NCI-H187 (cell line): ENCODE measurements at places on chromosomes 13 and 19.

- no peak for DNase-seq
Measured at GRCh38 chr13:30535046-30535445, 69.3 kb upstream of the HMGB1 start.

DNA sequence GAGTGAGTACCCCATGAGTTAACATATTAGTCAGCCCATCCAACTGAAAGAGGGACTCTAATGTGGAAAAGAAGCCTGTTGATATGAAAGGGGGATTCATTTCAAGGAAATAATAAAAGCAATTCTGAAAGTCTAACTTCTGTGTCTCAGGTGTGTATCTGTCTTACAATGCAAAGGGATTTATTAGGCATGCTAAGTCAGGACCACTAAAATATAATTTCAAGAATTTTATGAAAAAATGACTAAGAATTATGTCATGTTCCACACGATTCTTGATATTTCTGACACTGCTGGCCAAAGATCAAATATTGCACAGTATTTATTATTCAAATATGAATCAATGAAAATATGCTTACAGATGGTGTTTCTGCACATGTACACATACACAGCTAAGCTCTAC lies 130.8 kb downstream of the KLF12 start:
- no peak for DNase-seq

- DNase-seq = no peak
Measured at GRCh38 chr13:36067746-36068381, 63.3 kb downstream of the DCLK1 start.

DNA sequence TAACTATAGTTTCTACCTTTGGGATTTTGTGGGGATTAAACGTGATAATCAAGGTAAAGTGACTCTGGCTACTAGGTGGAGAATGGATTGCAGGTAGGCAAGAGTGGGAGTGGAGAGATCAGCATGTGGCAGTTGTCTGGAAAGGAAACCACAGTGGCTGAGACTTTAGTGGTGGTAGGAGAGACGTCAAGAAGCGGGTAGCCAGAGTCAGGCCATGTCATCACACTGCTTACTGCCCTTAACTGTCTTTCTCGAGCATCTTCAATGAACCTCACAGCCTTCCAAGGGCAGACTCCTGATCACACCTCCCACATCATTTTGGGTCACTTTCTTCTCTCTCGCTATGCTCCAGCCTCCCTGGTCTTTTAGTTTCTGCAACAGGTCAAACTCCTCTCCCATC lies 28.6 kb upstream of the MBNL2 start:
- DNase-seq = no peak

DNA sequence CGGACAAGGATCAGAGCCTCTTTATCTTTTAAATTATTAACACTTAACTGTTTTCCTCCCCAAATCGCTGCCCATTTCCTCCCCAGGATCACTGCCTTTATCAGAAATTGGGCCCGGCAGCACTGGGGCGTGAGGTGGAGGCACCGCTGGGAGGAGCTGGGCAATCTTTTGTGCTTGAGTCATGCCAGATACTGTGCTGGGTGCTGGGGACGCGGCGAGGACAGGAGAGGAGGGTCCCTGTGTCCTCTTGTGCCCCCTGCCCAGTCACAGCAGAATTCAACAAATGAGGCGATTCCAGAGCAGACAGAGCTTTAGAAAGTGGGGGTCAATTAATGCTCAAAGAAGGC lies 347.8 kb downstream of the ZNF536 start:
- DNase-seq = no peak

DNA sequence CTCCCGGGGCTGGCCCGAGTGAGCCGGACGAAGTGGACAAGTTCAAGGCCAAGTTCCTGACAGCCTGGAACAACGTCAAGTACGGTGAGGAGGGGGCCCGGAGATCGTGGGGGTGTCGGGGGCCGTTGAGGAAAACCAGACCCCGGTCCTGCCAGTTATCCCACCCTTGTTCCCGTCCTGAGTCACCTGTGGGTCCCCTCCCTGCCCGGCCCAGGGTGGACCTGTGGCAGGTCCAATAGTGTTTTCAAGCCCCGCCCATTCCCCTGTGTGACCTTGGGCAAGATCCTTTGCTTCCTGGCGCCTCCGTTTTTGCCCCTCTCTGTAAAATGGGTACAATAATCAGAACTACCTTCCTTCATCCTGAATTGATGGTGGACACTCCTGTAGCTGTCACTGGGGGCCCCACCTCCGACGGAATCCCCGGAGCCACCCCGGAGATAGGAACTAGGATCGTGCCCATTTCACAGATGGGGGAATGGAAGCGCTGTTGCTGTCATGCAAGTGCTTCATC lies 593 bp downstream of the ATG4D start:
- no peak for DNase-seq

- no peak for DNase-seq
Measured at GRCh38 chr13:106919133-106919532, 351.2 kb upstream of the ARGLU1 start.

DNA sequence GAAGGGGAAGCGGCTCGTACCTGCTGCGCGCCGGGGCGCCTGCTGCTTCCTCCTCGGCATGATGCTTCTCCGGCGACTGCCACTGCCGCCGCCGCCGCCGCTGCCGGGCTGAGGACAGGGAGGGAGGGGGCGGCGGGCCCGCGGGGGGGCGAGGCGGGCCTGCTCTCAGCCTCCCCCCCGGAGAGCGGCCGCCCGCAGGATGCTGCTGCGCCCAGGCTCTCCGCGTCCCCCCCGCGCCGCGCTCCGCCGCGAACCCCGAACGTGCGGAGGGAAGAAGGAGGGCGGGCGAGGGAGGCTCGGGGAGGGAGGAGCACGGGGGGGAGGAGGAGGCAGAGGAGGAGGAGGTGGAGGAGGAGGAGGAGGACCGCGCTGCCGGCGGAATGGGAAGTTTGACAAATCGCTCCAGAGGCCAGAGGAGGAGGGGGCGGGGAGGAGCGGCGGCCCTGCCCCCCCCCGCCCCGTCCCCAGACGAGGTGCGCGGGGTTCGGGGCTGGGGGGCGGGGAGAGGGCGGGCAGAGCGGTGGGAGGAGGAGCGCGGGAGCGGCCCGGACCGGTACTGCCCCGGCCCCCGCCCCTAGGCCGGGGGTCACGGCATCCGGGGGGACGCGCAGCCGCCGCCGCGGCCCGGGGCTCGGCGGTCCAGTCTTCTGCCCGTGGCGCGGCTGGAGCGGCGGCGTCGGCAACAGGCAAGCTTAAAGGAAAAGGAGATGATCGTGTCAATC lies at the start of gene TSHZ3:
TSHZ3 (minus strand) TSS at position 277 of the 722 bp plus-strand sequence; CDS start at position 60, 217 bp downstream.
- DNase-seq = no peak

DNA sequence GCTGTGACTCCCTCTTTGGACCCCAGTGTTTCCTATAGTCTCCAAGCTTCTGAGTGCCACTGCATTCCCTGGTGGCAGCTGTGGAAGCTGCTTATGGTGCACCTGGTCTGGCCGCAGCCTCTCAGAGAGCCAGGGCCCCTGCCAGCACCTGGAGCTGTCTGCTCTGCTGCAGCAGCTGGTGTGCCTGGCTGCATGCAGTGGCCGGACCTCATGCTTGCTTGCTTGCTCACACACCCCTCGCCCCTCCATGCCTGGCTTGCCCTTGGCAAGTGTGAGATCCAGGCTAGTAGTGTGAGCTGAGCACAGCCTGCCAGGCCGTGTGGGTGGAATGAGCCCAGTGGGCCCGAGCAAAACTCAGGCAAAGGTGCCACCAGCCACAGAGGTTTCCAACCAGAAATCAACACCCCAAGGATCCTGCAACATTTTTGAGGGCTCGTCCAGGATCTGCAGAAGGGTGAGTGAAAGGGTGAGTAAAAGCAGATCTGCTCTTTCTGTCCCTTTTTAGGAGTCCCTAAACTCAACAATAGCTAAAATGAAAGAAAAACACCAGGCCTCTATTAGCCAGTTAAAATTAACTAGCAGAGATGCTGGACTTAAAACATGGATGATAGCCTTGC lies 7.6 kb upstream of the MLLT1 start:
- no peak for DNase-seq

GRCh38 chr19:24002256-24002945 lies 84.6 kb upstream of the ZNF254 start:
- DNase-seq = no peak

DNA sequence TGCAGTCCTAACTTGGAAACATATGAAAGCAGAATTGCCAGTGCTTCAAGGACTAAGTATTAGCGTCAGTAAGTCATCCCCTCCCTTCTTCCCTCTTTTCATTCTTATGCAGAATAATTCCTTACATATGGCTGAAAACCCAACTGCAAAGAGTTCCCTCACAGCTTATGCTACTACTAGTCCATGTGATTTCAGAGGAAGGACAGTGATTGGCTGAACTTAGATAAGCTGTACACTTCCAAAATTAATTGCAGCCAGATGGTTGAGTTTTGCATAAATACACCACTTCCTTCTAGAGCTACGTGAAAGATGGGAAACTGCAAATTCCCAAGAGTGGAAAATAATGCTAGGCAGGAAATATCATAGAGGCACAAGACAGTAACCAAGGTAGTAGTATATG lies 730.4 kb downstream of the OLFM4 start:
- DNase-seq = no peak

DNA sequence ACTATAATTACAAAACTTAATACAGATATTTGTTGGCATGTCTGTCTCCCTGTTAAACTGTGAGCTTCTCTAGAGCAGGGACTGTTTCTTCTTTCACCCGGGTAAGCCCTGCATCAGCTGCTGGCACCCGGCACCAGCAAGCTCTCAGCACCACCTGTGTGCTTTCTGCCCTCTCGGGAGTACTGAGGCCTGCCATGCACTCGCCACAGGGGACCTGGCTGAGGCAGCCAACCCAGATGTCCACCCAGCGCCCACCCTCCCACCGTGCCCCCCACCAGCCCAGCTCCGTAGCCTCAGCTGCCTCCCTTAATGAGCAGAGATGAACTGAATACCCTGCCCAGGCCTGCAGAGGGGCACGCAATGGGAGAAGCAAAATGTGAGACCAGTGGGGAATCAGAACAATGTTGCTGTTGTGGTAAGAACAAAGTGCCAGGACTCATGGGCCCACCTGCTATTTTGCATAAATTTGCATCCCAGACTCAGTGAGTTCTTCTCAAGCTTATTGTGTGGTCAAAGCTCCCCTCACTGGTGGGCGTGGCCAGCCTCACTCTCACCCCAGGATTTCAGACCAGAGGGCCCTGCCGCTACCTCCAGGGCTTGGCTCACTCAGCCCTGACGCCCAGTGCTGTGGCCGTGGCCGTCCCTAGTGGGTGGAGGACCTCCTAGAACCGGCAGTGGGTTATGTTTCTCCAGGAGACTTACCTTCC lies 14.6 kb upstream of the SERPINE3 start:
- no peak for DNase-seq

DNA sequence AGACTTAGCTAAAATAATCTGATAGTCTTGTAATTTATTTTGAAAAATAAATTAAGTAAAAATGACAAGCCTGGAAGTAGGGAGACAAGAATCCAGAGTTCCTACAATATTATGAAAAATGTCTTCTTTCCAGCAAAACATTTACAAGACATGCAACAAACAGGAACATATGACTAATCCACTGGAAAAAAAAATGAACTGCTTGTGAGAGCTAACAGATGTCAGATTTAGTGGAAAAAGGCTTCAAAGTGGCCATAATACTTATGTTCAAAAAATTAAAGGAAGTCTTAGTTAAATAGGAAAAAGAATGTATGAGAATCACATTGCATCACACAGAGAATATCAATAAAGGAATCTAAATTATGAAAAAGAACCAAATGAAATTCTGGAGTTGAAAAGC lies 2082.0 kb upstream of the PCDH20 start:
- DNase-seq = no peak

DNA sequence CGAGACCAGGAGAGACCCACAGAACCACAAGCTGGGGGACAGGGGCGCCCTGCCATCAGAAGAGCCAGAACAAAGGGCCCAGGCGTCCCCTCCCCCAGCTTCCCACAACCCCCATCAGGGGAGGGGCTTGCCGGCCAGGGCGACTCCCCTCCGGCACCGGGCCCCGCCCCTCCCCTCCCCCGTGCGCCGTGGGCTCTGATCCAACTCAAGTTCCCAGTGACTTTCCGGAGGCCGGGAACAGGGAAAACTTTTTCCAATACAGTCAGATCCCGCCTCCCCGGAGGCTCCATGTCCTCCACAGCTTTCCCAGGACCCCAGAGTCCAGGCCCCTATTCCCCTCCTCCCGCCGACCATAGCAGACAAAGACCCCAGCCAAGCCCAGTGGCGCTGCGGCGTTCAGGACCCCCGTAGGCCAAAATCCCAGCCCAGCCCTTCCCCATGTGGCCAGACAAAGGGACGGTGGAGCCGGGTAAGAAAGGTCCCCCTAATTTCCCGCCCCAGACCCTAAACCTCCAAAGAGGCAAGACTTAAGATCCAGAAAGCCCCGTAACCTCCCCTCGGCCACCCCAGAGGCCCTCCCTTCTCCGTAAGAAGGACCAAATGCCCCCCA lies 673 bp downstream of the TEAD2 start:
- no peak for DNase-seq

DNA sequence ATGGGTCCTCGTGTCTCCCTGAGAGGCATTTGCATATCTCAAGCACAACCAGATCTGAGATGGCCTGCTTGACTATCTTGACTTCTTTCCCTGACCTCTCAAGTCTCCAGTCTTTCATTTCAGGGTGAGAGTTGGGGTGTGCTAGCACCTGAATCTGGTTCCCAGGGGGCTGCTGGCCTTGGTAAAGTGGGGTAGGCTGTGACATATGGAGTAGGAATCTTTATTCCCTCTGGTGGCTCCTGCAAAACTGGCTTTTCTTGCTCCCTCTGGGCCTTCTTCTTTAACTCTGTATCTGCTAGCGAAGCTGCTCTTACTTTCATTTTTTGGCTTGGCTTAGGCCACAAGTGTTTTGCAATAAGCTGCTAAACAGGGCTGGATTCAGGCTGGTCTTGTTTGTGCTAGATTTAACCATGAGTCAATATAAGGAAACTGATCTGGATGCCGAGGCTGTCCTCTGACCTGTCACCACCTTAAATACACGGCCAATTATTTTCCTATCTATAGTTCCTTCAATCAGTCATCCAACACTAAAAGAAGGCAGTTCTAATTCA lies 42.3 kb downstream of the ZNF493 start:
- no peak for DNase-seq

GRCh38 chr13:52449331-52450011 lies 963 bp downstream of the VPS36 start:
- DNase-seq = no peak

DNA sequence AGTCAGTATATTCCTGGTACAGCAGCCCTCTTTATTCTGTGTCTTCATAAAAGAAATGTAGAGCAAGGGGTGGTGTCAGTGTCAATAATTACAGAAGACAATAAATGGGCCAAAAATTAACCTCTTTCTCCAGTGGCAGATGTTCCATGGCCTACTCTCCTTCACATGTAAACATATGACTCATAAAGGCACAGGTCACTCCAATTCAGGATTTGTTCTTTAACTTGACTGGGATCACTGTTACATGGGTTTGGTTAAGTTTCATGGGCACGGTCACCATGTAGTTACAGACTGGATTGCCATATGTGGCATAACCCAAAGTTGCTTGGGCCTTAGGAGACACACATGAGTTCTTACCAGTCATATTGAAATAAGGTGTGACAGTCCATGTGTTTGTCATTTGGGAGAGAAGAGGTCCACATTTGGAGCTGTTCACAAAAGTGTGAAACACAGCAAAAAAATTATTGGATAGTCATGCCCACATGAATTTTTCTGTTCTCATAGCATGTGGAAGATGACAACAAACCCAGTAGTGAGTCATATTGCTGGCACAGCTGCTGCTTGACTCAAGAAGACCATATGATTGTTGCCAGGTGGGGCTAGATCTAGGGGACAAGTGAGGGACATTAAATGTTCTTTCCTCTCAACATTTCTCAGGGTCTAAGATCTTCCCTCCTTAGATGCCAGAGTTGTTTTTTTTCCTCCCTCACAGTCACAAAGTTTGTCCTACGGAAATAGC lies 68.1 kb upstream of the HTR2A start:
- DNase-seq = no peak
